ENCODE measurements at places on chromosomes 2 and 18.

GRCh38 chr18:11901826-11902438 lies 6.2 kb downstream of the MPPE1 start:
- DNase-seq = no peak

GRCh38 chr2:197871780-197872456 lies 67.5 kb downstream of the PLCL1 start:
- DNase-seq = no peak

DNA sequence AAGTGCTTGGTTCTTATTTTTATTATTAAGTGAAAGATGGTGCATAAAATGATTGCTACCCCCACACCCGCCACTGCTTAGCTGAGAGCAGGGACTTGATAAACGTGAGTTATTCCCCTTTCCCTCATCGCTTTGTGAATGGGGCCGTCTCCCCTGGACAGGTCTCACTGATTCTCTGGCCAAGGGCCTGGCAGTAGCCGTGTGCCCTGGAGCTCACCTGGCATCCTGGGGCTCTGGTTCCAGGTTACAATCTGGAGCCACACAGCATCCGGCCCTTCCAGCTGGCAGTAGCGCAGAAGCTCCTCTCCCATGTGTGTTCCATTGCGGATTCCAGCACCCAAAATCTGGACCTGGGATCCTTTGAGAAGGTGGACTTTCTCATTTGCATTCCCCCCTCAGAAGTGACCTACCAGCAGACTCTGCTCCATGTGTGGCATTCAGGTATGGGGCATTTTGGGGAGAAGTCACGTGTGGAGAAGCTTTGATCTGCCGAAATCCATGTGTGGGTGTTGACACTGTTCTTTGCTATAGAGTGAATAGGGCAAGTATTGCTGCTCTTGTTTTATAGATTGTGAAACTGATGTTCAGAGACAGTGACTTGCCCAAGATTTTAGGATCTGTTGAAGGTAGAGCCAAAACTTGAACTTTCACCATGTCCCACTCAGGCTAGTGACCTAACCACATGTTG lies 63.8 kb downstream of the GREB1 start:
- no peak for DNase-seq

DNA sequence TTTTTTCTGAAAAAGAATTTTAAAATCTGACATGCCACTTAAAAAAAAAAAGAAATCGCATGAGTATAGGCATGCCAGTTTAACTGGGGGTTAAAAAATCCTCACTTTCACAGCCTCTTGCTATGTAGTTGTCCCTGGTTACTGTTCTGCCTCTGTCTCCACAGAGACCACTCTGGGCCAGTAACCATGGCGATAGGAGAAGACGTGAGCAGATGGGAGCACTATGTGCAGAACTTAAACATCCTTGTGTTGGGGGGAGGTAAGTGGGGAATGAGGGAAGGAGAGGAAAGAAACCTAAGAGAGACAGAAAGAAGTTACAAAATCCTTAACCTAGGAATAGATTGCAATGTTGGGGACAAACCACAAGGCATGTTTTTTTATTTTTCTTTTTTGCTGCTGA lies 75.9 kb upstream of the CYRIA start:
- DNase-seq = no peak

GRCh38 chr2:188291617-188292347 lies at the start of gene GULP1:
GULP1 (plus strand) TSS chr2:188291874; CDS start chr2:188477703, 185,829 bp downstream.
- DNase-seq = peak; percentile 71

- no peak for DNase-seq
Measured at GRCh38 chr2:88170472-88170892, 336 bp downstream of the THNSL2 start.

DNA sequence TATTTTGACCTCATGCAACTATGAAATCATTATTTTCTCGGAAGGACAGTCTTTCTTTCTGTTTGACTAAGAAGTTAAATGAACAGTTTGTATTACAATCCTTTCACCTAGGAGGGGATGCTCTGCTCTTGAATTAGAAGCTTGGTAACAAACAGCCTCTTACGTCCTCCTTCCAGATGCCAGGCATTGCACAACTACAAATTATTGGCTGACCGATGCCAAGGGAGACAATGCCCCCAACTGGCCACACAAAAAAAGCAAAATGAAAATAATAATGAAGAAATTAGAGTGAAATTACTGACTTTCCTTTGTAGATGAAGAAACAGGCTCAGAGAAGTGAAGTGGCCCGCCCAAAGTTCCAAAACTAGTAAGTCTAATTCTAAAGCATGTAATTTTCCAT lies 177.9 kb downstream of the CYRIA start:
- DNase-seq = peak; percentile 29

GRCh38 chr18:70363861-70364260 lies 75.0 kb downstream of the SOCS6 start:
- DNase-seq = peak; percentile 33

- no peak for DNase-seq
Measured at GRCh38 chr2:117631152-117631945, 183.1 kb upstream of the DDX18 start.

DNA sequence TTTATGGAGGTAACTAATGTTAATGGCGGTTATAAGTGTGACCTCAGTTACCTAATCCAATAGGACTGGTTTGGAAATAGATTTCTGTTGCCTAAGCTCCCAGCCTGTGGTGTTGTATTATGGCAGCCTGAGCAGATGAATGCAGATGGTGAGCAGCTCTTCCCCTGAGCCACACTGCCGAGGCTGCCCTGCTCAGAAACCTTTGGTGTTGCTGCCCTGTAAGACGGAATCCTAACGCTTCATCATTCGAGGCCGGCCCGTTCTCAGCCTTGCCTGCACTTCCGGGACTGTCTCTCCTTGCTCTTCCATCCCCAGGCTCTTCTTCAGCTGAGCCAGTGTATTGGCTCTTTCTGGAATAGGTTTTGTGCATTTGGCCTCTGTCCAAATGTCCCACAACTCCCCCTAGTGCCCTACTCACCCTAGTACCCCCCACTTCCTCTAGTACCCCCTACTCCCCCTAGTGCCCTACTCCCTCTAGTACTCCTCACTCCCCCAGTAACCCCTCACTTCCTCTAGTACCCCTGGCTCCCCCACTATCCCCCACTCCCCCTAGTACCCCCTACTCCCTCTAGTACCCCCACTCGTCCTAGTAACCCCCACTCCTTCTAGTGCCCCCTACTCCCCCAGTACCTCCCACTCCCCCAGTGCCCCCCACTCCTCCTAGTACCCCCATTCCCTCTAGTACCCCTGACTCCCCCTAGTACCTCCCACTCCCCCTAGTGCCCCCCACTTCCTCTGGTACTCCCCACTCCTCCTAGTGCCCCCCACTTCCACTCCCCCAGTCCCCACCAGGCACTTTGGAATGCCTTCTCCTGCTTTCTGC lies 106.0 kb upstream of the TAF1B start:
- no peak for DNase-seq

- DNase-seq = no peak
Measured at GRCh38 chr2:113182471-113183260, 8.9 kb downstream of the PSD4 start.
